ENCODE measurements at places on chromosomes 11 and 22.

DNA sequence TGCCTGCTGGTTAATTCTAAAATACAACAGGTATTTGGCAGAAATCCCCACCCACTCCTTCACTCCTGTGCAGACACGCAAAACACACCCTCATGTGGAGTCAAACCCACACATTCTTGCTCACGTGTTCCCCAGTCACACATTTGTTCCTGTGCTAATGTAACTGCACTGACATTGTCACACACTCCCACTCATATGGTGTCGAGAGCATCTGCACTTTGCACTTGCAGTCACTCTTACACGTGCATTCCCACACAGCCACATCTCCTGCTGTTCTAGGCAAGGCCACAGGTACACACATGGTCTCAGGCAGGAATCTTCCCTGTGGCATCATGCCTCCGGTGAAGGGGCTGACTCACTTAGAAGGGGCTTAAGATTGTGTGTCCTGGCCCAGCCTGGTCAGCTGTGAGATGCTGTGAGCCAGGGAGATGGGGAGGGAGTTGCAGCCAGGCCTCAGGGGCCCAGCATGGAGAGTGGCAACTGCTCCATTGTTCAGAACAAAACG, 395.0 kb downstream of the TENM4 start:
- no peak for DNase-seq

DNA sequence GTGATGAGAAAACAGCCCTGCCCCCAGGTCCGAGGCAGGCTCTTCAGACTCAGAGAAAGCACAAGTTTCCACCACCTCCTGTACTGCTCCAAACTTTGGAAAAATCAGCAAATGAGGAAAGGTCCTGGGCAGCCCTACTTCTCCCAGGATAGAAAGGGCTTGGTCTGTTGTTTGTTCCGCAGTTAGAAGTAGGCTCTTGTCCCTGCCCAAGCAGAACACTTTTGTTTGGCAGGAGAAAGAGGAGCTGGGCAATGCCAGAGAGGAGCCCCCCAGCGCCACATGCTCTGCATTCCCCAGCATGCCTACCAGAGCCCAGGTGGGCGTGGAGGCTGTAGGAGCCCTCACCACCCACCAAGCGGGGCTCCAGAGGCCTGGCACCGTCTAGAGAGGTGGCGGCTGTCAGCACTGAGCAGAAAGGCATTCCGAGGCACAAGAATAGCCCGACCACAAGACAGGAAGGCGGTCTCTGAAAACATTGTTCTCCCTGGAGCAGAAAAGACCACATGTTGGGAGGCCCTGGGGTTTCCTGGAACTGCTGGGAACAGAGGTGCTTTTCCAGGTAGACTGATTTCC, 90.3 kb upstream of the CD82 start:
- DNase-seq = no peak

- no peak for DNase-seq
These were observed 639.6 kb downstream of the BRD1 start for GRCh38 chr22:49188091-49188490.

DNA sequence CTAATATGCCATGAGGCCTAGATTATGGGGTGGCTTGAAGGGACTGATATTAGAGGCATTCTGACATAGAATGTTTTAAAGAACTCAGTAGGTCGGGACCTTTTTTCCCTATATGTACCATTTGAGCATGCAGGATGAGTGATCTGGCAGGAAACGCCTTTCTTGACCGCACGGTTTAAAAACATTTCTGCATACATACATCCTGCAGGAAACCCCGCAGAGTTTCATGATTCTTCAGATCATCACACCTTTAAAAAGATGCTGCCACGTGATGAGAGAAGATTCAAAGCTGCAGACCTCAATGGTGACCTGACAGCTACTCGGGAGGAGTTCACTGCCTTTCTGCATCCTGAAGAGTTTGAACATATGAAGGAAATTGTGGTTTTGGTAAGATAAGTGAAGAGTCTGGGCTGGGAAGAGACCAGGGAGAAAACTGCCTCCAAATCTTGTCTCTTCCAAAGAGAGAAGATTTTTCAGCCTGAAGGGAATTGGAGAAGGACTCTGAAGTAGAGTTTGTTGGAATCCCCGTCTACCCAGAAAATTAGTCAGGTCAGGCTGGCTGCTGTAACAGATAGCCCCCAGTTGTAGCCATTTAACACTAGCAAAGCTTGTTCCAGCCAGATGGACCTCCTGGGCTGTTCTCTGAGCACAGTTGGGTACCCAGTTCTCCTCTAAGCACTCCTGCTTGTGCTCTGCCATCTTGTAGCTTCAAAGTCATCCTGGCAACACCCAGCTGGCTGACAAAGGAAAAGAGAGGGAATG, 7.4 kb downstream of the RCN1 start:
- DNase-seq = no peak

DNA sequence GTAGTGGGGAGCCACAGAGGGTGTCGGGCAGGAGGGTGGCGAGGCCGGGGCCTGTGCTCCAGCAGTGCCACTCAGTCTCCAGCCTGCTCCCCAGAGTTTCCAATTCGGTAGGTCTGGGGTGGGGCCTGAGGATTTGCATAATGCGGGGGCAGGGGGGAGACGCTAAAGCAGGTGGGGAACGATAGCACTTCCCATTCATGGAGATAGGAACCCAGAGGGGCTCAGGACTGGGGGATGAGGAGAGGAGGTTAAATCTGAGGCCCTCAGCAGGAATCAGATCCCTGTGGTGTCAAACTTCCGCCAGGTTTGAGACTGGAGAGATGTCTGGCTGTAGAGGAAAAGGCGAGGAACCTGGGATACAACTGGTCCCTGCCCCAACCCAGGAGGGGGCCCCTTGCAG, 29.8 kb downstream of the WNT11 start:
- no peak for DNase-seq

- DNase-seq = no peak
These were observed 543.7 kb upstream of the RAG2 start for GRCh38 chr11:37141707-37142106.

DNA sequence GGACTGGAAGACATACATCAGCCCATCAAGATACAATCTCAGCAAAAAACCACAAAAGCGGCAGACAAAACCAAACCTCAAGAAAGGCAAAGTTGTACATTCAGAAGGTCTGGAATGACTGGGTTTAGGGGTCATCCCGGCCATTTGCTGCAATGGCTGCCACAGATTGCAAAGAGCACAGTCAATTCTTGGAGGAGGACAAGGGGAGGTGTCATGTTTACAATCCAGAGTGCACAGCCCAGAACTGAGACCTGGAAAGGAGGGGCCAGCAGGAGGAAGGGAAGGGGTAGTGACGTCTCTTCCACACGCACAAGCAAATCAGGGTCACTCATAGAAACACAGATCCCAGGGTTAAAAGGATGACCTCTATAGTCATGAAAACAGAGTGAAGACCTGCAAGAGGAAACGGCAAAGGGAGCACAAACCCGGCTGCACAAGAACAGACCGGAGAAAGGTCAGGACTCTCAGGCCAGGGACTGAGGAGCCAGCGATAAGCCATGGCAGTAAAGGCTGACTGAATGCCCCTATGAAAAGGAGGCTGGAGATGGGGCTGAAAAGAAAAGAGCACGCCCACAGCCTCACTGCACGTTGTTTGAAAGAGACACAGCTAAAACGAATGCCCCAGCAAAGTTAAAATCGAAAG, 18.2 kb upstream of the MUC5AC start:
- no peak for DNase-seq

- no peak for DNase-seq
These were observed 8.2 kb upstream of the DPF2 start for GRCh38 chr11:65325435-65325834.

- DNase-seq = no peak
These were observed 12.1 kb downstream of the CPSF7 start for GRCh38 chr11:61417670-61418069.

- no peak for DNase-seq
These were observed 6.5 kb downstream of the TKFC start for GRCh38 chr11:61339490-61339878.

DNA sequence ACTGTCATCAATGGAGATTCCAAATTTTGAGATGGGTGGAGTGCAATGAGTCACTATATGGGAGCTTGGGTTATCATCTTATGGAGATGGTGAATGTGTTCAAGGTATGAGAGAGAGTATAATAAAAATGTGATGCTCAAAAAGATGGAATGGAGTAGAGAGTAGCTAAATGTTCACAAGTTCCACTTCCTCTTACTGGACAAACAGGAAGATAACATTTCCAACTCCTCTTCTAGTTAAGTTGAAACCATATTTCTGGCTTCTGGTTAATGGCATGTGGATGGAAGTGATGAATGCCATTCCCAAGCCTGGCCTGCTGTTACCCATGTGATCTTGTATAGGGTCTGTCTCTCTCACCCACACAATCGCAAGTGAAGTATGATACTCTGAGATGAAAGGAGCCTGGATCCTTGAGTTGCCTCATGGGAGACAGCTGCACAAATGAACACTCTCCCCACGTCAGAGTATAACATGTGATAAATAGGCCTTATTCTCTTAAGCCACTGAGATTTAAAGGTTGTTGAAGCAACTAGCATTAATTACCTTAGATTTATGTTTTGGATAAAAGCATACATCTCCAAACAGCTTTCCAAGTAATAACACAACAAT, 111.0 kb downstream of the RAB38 start:
- no peak for DNase-seq

GRCh38 chr11:126380909-126381308, 25.4 kb downstream of the ST3GAL4 start:
- no peak for DNase-seq

DNA sequence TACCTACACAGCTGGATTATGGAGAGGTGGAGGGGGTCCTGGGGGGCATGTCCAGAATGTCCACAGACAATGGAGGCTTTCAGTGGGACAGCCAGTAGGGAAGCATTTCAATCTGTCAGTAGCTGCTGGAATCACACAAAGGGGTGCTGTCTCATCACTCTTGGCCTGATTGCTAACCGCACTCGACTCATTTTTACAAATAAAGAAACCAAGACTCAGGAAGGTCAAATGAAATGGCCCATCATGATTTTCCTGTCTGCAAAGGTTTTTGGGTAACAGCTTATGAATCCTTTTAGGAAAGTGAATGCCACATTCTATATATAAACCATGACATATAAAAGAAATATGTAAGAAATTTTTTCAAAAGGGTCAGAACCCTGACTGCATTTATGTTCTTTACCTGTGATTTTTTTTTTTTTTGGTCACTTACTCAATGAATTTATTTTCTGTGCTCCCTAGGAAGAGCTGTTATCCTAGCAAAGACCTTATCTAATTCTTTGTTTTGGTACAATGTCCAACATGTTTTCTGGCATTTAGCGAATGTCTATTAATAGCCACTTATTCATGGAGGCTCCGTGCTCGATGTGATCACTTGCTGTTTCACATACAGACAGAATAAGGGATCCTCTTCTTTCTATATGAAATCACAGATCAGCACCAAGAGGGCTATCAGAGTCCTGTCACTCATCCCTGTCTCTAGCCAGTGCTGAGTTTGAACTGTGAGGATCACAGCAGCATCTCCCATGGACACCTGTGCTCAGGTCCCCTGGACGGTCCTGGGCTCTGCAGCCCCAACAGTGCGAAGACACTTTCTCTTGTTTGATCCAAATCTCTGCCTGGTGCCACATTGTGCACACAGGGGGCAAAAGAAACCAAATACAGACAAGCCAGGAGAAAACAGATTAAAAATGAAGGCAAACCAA, 979.7 kb downstream of the NTM start:
- no peak for DNase-seq

- DNase-seq = no peak
These were observed 34.8 kb upstream of the PSMA1 start for GRCh38 chr11:14554959-14555358.

DNA sequence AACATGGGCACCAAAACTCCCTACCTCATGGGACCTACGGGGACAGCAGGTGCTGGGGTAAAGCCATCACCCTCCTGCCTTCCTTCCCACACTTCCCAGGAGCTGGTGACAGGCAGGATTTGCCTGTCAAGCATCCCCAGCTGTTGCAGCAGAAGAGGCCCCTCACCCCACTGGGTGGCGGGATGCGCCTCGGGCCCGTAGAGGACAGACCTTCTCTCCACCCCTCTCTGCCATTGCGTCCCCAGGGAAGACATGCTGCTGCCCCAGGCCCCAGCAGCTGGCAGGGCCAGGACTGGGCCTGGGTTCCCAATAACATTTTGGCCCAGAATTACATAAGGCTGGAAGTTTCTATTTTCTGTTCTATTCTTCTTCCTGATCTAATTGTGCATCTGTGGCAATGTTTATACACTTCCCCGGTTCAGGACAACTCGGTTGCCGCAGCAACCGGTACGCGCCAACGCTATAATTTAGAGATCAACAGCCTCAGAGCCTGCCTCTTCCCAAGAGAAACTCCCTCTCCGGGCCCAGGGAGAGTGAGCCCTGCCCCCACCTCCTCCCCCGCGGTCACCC, 25.4 kb downstream of the KCNJ4 start:
- no peak for DNase-seq

- DNase-seq = no peak
These were observed 886 bp upstream of the P4HA3 start for GRCh38 chr11:74312326-74312725.

GRCh38 chr11:116501728-116502127, 271.1 kb downstream of the BUD13 start:
- DNase-seq = no peak

DNA sequence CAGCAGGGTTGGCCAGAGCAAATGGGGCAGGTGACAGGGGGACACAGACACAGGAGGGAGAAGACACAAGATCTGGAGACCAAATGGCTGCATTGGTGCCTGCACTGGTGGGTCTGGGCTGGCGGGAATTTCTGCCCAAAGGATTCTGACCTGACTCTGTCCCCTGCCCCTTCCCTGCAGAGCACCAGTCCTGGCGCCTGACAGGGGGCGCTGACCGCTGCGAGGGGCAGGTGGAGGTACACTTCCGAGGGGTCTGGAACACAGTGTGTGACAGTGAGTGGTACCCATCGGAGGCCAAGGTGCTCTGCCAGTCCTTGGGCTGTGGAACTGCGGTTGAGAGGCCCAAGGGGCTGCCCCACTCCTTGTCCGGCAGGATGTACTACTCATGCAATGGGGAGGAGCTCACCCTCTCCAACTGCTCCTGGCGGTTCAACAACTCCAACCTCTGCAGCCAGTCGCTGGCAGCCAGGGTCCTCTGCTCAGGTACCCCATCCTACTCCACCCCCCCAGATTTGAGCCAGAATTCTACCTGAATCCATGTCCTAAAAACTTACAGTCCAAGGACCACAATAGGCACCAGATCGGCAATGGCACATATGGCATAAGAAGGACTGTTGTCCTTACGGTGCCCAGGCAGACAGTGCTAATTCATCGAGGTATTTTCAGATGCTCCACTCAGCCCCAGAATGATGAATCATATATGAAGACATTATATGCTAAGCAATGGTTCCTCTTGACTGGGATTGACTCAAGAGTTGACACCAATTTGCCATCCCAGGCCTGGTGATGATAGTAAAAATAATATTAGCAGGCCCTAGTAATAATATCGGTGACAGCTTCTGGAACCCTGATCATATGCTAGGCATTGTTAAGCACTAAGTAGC, 38.2 kb downstream of the CD6 start:
- no peak for DNase-seq
